Activated CD8-positive, alpha-beta memory T cell treated with anti-CD3 and anti-CD28 coated beads, Interleukin-2, amount 10 ng/mL, durations not matched to agents 7 days and 5 days (primary cell): ENCODE measurements at places on chromosomes 11 and 22. TPM values are rescaled to one million over a fixed set of nuclear protein-coding genes. Genes with fewer than 3 reads are reported as not detected.
A peak's percentile ranks its signal among the peaks of the same experiment; 100 is the strongest.

Gene LRP4
- 0.16 TPM for total RNA-seq

DNA sequence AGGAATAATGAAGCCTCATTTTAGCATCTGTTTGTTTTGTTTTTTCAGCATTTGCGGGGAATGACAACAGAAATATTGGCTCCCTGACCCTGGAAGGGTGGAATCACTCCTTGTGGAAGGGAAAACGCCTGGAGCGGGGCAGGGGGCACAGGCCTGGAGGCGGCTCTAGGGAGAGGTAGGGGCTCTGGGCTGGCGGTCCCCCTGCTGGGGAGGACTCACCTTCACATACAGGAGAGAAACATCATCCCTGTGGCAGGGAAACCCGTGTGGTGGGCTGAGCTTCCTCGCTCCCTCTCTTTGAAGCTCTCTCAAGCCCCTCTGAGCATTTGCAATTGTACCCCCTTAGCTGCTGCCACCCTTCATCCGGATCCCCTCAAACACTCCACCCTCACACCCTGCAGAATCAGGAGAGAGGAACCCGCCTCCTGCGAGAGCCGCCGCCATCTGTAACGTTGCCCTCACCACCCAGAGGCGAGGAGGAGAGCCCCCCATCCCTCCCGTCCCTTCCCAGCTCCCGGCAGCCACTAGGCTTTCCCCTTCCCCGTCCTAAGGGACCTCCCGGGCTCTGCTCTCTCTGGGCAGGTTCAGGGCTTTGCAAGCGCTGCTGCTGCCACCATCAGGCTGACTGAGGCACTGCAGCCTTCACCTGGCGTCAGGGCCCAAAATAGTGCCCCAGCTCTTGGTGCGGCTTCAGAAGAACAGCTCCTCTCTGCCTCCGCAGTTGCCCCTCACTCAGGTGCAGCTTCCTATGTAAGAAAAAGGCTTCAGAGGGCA lies 10.4 kb downstream of the KIRREL3 start:
- no peaks in the 10 kb centered on the region for H3K4me1 ChIP-seq
- H3K27me3 ChIP-seq: peaks cover 10% of the 10 kb centered on the region
- DNase-seq: peak; percentile 67
- H3K27ac ChIP-seq: no peak overlapping the region
- H3K4me3 ChIP-seq: no peak overlapping the region

GRCh38 chr11:123473941-123474677 lies 44.0 kb downstream of the GRAMD1B start:
- peaks cover 20% of the 10 kb centered on the region for H3K36me3 ChIP-seq
- DNase-seq: no peak
- H3K4me3 ChIP-seq: no peak overlapping the region
- peak overlapping the region; percentile 35 for H3K27ac ChIP-seq

Gene FERMT3
- total RNA-seq: 210 TPM

DNA sequence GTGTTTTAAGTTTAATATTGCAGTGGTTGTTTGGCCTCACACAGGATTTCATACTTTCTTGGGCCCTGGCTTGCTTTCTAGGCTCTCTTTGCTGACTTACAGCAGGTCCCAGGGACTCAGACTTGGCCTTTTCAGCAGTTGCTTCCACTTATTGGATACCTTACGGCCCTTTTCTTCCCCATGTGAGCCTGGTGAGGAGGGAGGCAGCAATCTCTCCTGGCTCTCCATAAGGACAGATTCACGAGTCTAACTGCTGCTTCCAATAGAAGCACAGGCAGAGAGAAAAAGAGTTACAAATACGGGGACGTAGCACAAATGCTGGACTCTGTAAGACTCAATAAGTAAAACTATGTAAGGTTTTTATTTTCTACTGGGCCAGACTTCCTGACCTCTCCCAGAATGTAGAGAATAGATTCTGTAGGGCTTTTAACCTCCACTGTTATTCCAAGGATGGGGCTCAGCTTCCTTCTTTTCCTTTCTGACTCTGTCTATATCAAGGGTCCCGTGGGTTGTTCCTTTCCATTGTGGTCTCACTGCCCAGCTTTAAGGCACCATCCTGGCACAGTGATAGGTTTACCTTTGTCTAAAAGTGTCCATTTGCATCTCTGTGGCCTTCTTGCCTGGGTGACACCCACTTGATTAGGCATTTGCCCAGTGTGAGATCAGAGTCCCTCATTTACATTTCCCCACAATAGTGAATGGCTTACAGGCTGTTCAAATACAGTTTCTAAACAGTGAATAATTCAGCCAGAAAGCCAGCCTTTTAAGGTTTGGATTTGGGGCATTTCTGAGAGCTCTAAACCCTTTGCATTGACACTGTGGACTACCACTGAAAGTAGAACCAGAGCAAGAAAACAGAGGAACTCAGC lies 92.8 kb downstream of the RASSF10 start:
- no peaks in the 10 kb centered on the region for H3K36me3 ChIP-seq
- no peak overlapping the region for H3K27ac ChIP-seq
- H3K4me3 ChIP-seq: no peak overlapping the region
- DNase-seq: no peak

DNA sequence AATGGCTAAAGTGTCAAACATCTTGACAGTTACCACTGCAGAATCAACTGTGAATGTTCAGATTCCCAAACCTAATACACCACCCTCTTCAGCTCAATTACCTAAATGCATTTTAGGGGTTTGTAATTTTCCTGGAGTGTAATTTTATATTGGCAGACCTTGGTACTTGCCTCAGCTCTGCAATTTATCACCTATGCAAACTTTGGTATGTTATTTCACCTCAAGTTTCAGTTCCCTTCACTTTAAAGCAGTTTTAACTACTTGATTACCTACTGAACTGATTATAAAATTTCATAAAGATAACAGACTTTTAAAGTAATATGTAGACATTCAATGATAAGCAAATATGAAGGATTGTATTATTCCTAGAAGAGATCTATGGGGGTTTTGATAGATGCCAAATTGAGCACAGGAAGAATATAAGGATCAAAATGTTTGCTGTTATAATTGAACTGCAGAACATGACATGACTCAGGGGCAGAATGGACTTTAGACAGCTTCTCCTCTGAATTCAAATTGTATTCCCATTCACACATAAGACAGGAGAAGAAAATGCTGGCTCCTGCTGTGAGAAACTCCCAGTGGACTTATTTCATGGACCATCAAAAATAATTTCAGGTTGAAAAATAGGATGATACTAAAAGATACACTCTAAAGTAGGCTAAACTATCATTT lies 491.5 kb upstream of the LUZP2 start:
- DNase-seq: no peak
- no peaks in the 10 kb centered on the region for H3K27me3 ChIP-seq
- H3K27ac ChIP-seq: no peak overlapping the region
- H3K4me3 ChIP-seq: no peak overlapping the region
- H3K36me3 ChIP-seq: peaks cover 1% of the 10 kb centered on the region

Gene PPFIBP2
- 10.0 TPM for total RNA-seq

DNA sequence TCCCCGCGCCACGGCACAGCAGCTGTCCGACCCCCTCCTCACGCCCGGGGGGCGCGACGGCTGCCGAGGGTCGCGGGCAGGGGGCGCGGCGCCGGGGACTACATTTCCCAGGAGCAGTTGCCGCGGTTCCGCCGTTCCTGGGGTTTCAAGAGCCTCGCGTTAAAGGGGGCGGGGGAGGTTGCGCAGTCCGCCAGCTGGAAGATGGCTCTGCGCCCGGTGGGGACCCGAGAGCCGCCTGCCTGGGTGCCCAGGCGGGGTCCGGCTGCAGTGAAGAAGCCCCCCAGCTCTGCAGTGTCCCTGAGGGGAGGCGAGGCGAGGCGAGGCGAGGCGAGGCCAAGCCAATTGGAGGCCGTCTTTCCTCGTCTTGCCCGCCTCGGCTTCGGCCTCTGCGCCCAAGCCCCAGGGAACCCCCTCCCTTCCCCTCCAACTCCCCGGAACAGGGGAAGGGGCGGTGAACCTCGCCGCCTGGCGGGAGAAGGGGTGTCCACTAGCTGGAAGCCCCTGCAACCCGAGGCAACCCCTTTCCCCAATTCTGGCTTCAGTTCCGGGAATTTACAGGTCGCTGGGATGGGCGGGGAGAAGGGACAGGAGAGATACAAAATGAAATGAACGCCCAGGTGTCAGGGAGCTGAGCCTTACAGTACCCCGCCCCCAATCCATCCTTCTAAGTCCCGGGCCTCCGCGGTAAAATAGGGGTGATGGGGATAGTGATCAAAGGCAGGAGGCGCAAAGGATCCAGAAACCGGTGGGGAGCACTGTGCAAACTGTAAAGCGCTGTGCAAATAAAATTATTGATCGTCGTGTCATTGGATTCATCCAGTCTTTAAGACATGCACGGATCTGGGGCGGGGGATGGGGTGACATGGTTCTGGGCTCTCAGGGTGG lies 5.2 kb upstream of the GCAT start:
- DNase-seq: no peak
- peaks cover 62% of the 10 kb centered on the region for H3K27me3 ChIP-seq
- peaks cover 27% of the 10 kb centered on the region for H3K4me1 ChIP-seq
- no peaks in the 10 kb centered on the region for H3K36me3 ChIP-seq

- H3K36me3 ChIP-seq: no peaks in the 10 kb centered on the region
- H3K27ac ChIP-seq: no peak overlapping the region
- H3K4me1 ChIP-seq: peaks cover 10% of the 10 kb centered on the region
- no peak for DNase-seq
Observed at GRCh38 chr22:35600476-35600875, 16.7 kb downstream of the MB start.

DNA sequence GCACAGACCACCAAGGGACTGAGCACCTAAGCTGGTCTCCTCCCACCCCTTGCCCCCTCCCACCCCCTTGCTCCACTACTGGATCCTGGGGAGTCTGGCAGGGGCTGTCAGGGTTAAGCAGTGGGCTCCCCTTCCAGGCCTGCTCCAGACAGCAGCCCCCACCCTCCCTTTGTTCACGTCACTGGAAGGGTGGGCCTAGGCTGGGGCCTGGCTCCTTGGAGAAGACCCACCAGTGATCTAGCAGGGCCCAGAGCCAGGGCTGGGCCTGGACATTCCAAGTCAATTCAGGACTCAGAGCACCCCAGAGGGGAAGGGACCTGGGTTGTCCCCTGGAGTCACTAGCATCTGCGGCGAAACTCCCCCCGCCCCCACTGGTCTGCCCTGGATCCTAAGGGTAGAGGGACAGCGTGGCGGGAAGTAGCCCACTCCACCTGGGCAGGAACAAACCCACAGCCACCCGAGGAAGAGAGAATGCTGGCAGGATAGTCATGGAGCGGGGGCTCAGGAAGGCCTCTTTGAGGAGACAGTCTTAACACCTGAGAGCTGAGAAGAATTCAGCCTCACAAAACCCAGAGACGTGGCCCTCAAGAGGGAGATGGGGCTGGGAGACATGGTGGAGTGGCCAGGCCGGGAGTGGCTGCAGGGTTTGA lies 45.8 kb downstream of the IGLL1 start:
- H3K4me3 ChIP-seq: no peak overlapping the region
- no peak overlapping the region for H3K27ac ChIP-seq
- H3K27me3 ChIP-seq: peaks cover 11% of the 10 kb centered on the region
- no peak for DNase-seq
- H3K4me1 ChIP-seq: peaks cover 5% of the 10 kb centered on the region
- no peaks in the 10 kb centered on the region for H3K36me3 ChIP-seq

DNA sequence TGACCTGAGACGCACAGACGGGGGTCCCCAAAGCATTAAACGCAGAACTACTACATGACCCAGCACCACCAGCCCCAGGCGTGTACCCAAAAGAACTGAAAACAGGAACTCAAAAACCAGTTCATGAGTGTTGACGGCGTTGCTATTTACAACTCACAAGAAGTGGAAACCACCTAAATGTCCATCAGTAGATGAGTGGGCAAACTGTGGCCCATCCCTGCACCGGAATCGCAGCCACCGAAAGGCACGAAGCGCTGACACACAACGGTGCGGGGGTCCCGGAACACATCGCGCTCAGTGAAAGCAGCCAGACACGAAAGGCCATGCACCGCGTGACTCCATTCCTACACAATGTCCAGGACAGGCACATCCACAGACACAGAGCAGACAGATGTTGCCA lies 79.2 kb downstream of the TRMU start:
- no peaks in the 10 kb centered on the region for H3K27me3 ChIP-seq
- no peak for DNase-seq
- H3K36me3 ChIP-seq: no peaks in the 10 kb centered on the region
- no peaks in the 10 kb centered on the region for H3K4me1 ChIP-seq
- no peak overlapping the region for H3K4me3 ChIP-seq

DNA sequence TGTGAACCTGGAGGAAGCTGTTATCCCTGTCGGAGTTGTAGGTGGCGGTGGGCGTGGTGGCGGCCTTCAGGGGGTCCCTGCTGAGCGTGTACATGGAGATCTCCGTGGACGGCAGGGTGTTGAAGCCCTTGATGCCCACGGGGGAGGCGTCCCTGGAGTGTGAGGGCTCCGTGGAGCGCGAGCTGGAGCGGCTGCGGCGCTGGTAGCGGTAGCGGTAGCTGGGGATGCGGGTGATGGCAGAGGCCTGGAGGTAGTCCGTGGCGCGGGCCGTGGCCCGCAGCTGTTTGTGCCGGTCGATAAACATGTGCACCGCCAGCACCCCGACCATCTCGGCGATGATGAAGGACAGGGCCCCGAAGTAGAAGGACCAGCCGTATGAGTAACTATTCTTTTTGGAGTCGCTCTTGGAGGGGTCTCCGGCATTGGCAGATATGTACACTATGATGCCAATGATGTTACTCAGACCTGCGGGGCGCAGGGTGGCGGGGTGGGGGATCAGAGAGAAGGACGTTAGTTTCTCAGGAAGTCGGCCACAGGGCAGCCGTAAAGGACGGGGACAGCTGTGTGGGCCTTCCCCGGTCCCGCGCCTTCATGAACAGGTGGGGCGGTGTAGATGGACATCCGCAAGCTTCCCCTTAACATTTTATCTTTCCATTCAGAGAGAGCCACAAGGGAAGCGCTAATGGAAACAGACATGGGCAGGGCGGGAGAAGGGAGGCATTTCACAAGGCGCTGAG lies 35.6 kb upstream of the EIF3D start:
- H3K27me3 ChIP-seq: peaks cover 44% of the 10 kb centered on the region
- H3K4me3 ChIP-seq: no peak overlapping the region
- no peak overlapping the region for H3K27ac ChIP-seq
- no peak for DNase-seq
- no peaks in the 10 kb centered on the region for H3K36me3 ChIP-seq
- H3K4me1 ChIP-seq: no peaks in the 10 kb centered on the region

DNA sequence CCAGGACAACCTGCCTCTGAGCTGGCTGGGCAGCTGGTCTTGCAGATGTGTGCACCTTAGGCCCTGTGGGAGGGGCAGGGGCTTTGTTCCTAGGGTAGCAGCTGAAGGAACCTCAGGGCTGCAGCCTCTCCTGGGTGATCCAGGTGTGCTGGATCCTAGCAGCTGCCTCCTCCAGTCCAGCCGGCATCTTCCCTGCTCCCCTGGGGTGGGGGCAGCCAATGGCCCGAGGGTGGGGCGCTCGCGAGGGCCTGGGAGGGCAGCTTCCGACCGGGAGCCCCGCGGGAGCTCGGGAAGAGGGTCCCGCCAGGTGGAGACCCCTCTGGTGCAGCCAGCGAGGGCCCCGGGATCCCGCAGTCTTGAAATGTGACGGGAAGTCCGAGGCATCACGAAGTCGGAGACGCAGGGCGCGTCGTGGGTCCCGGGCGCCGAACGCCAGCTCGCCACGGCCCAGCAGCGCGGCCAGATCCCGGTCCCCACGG lies 1.7 kb downstream of the IFITM1 start:
- peaks cover 41% of the 10 kb centered on the region for H3K4me1 ChIP-seq
- H3K27me3 ChIP-seq: no peaks in the 10 kb centered on the region
- H3K4me3 ChIP-seq: peak overlapping the region; percentile 97
- peak overlapping the region; percentile 99 for H3K27ac ChIP-seq
- DNase-seq: no peak

Gene MCAT
- total RNA-seq: 13.2 TPM
